Stimulated activated CD8-positive, alpha-beta memory T cell treated with anti-CD3 and anti-CD28 coated beads, Interleukin-15, amount 100 ng/mL, for 24 hours (primary cell): ENCODE measurements at places on chromosomes 2 and 18.

DNA sequence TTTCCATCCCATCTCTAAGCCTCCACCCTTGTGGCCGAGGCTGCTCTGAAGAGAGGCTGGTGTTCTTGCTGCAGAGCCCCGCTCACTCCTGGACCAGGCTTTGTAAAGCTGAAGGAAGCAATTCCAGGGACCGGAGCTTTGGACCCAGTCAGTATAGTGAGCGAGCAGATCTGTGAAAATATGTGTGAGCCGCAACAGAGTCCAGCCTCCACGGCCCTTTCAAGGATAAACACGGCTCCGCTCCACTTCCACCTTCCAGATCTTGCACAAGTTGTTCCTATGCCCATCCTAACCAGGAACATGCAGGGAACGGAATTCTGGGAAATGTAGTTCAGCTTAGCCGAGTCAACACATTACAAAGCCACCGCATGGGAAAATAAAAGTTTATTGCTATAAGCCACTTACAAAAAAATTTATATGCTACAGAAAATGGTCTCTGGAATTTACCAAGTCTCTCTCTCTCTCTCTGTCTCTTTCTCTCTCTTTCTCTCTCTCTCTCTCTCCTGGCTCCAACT is 151.7 kb upstream of the ZNF521 start:
- no peak for DNase-seq

DNA sequence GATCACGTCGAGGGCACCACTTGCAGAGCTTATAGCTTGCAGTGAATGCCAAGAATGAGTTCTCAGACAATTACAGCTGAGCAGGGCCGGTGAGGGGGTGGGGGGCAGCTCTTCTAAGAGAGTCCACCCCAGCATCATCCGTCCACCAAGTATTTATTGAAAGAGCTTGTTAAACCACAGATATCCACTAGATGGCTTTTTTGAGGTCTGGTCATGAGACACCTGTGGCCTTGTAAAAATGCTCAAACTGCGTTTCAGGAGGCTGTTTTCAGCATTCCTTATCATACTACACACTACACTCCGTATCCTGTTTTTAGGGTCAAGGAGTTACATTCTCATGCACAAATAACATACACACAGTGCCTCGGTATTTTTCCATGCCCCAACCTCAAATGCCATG is 51.5 kb downstream of the DNAJC10 start:
- no peak for DNase-seq

GRCh38 chr18:50642439-50642838 is 82.6 kb downstream of the MAPK4 start:
- DNase-seq = no peak

- no peak for DNase-seq
These were observed 1.3 kb upstream of the CYP26B1 start for GRCh38 chr2:72148837-72149555.

DNA sequence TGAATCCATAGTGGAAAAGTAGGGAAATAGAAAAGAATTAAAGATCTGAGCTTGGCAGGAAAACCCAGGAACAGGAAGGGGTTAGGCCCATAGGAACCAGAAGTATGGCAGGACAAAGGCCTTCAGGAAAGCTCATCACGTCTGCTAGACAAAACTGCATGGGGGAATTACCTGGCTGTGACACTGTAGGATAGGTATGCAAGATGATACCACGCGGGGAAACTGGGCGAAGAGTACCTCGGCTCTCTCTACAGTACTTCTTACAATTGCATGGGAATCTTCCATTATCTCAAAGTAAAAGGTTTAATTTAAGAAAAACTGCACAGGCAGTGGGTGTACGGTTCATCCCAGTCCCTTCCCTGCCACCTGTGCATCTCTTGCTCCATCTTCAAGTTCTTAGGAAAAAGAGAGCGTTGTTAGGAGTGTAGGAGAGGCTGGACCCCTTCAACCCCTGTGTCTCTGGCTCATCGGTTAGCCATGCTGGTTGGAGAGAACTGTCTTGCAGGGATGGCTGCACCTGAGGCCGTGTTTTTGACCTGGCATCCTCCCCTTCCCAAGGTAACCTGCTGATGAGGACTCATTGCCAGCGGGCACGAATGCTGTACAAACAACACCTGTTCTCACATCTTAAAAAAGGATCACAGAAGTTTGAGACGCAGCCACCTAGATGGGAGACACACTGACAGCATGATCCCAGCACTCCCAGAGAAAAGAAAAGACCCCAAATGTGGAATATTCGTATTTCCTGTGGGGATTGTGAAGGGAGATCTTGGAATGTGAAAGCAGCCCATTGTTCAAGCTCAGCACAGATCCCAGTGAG is 120.5 kb upstream of the COPS8 start:
- no peak for DNase-seq

DNA sequence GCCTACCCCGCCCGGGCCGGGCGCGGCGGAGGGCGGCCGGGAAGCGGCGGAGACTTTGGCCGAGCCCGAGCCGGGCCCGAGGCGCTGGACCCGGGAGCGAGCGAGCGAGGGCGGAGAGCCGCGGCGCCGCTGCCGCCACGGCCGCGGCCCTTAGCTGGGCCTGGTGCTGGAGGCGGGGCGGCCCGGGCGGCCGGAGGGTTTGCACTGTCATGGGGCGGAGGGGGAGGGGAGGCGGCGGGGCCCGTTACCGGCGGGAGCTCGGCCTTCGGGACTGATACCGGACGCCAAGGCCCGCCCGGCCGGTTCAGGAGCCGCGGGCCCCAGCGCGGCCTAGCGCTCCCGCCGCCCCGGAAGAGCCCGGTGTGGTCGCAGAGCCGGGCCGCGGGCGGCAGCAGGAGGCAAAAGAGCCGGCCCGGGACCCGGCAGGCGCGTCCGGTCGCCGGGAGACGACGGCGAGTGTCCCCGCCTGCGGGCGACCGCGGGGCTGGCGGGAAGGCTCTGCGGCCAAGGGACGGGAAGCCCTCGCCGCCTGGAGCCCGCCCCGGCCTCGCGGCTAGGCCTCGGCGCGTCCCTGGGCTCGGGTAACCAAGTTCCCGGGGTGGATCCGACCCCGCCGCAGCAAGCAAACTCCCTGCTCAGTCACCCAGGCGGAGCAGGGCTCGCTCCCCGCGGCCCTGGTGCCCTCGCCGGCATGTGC is 697 bp downstream of the KCMF1 start:
- peak; percentile 37 for DNase-seq

DNA sequence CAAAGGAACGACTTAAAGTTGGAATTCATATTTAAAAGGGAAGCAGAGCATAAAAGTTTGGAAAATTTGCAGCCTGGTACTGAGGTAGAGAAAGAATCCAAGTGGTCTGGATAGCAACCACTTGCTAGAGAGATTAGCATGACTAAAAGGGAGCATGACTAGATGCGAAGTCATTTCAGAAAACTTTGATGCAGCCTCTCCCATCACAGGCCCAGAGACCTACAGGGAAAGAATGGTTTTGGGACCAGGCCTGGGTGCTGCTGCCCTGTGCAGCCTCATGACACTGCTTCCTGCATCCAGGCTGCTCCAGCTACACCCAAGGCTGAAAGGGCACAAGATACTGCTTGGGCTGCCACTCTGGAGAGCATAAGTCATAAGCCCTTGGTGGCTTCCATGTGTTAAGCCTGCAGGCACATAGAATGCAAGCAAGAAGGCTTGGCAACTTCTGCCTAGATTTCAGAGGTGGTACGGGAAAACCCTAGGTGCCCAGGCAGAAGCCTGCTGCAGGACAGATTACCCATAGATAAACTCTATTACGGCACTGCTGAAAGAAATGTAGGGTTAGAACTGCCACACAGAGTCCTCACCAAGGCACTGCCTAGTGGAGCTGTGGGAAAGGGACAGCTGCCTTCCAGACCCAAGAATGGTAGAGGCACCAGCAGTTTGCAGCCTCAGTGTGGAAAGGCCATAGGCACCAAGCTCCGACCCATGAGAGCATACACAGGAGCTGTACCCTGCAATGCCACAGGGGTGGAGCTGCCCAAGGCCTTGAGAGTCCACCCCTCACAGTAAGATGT is 12.6 kb upstream of the CHN1 start:
- DNase-seq = no peak

GRCh38 chr18:79540904-79541282 is 138.7 kb upstream of the CTDP1 start:
- DNase-seq = no peak

- no peak for DNase-seq
These were observed 941.3 kb upstream of the NXPH2 start for GRCh38 chr2:139721411-139721995.

GRCh38 chr2:146081459-146081858 is 1561.5 kb upstream of the ZEB2 start:
- DNase-seq = no peak

- DNase-seq = no peak
These were observed 464.1 kb downstream of the TNS1 start for GRCh38 chr2:217538719-217539118.

DNA sequence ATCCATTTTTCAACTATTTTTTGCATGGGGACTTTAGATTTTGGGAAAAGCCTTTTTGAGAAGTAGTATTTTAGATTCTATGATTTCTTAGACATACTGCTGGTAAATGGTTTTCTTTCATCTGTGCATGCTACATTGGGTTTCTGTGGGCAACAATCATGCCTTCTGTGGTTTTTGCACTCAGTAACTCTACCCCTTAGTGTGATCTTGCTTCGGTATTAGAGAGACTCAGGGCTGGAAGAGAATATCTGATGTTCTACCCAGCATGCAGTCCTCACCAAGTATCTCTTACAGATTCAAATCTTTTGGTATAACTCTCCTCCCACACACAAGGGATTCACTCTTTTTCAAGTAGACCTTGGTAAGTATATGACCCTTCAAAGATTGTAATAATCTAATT is 183.0 kb downstream of the PMAIP1 start:
- DNase-seq = no peak

- no peak for DNase-seq
These were observed 14.3 kb upstream of the RAPH1 start for GRCh38 chr2:203549406-203549805.
